ENCODE measurements at places on chromosomes 4 and X. TPM values are rescaled to one million over a fixed set of nuclear protein-coding genes. Genes with fewer than 3 reads are reported as not detected.

The GRID2 gene
- total RNA-seq = 0.32 TPM

The XAGE1B gene
- not detected for total RNA-seq

The FREM3 gene
- not detected for total RNA-seq

The CXCL1 gene
- 69.7 TPM for total RNA-seq

The TRPC5OS gene
- not detected for total RNA-seq

All from smooth muscle cell of the umbilical artery (primary cell).